ENCODE measurements at places on chromosomes 3 and 15. TPM values are rescaled to one million over a fixed set of nuclear protein-coding genes. Genes with fewer than 3 reads are reported as not detected.
A peak's percentile ranks its signal among the peaks of the same experiment; 100 is the strongest.

DNA sequence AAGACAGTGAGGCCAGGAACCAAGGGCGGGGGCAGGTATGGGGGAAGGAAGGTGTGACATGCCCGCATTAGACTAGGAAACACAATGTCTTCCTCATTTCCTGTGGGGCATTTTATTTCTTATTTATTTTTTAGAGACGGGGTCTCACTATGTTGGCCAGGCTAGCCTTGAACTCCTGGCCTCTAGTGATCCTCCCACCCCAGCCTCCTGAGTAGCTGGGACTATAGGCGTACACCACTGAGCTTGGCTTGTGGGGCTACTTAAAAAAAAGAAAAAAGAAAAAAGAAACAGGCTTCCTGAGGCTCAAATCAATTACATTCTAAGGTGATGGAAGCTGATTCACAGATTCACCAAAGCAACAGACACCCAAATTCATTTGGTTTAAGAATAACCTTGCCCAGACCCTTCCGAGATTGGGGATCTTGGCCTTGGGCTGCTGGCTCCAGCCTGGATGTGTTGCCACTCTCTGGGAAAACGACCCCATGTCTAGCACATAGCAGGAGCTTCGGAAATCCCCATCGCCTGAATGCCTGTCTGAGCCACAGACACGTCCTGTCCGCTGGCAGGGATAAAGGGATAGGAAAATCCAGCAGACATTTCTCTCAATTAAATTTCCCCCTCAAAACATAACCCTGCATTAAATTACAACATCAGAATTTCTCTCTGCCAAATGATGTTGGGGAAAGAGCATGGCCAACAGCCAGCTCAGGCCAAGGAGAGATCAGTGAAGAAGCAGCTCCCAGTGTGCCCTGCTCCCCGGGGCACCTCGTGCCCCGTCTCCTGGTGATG, 13.0 kb downstream of the CPN2 start:
- no peak overlapping the region for H3K27ac ChIP-seq
- H3K4me1 ChIP-seq: peaks cover 2% of the 10 kb centered on the region
- peaks cover 42% of the 10 kb centered on the region for H3K27me3 ChIP-seq
- H3K36me3 ChIP-seq: no peaks in the 10 kb centered on the region
- H3K4me3 ChIP-seq: no peak overlapping the region
- DNase-seq: no peak

- no peaks in the 10 kb centered on the region for H3K36me3 ChIP-seq
- H3K4me3 ChIP-seq: no peak overlapping the region
- no peak overlapping the region for H3K27ac ChIP-seq
- H3K4me1 ChIP-seq: no peaks in the 10 kb centered on the region
Observed at GRCh38 chr3:164604687-164605086, 473.6 kb downstream of the SI start.

- no peaks in the 10 kb centered on the region for H3K27me3 ChIP-seq
- H3K4me3 ChIP-seq: peak overlapping the region; percentile 53
- H3K36me3 ChIP-seq: peaks cover 11% of the 10 kb centered on the region
- DNase-seq: peak; percentile 62
- peaks cover 31% of the 10 kb centered on the region for H3K4me1 ChIP-seq
Observed at GRCh38 chr3:133572158-133573053, 1.1 kb upstream of the CDV3 start.

Gene CLEC3B
- total RNA-seq: 25.5 TPM
